M059J (cell line): ENCODE measurements at places on chromosomes 4 and X.

GRCh38 chrX:8627796-8628195 lies 104.1 kb downstream of the ANOS1 start:
- DNase-seq = no peak

DNA sequence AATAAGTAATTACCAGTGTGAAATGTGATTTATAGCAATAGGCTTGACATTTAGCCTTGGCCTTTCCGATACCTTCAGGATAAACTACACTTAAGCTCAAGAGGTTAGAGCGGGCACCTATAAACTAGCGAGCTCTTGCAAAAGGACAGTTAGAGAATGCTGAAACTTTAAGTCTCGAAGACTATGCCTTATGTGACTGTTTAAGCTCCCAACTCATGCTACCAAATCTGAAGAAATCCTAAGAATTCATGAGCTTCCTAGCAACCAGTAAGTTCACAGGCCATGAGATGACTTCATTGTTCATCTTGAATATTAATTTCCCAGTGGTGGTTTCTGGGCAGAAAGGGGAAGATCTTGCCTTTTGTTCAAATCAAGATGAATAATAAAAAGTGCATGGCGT lies 4.7 kb downstream of the STOX2 start:
- no peak for DNase-seq

- DNase-seq = no peak
These were observed 256.2 kb downstream of the FSTL5 start for GRCh38 chr4:161907590-161907955.

GRCh38 chrX:133640161-133641015 lies 225.1 kb upstream of the GPC4 start:
- DNase-seq = no peak

DNA sequence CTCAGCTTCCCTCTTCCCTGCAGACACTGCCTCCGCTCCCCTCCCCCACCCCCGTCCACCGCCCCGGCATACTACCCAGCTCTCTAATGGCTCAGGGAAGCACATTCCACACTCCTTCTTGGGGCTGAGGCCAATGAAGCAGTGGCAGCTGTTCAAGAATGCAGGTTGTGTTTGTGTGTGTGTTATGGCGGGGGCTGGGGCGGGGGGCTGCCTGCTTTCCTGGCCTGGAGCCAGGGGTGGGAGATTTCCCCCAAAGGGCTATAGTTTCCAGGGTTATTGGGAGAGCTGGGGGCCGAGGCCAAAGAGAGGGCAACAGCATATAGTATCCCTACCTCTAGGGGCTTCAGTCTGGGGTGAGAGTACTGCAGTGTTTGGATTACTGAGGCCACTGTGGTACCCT lies 149.4 kb downstream of the EFNB1 start:
- DNase-seq = peak; percentile 53

- no peak for DNase-seq
These were observed 24.3 kb downstream of the LEF1 start for GRCh38 chr4:108144451-108144850.

DNA sequence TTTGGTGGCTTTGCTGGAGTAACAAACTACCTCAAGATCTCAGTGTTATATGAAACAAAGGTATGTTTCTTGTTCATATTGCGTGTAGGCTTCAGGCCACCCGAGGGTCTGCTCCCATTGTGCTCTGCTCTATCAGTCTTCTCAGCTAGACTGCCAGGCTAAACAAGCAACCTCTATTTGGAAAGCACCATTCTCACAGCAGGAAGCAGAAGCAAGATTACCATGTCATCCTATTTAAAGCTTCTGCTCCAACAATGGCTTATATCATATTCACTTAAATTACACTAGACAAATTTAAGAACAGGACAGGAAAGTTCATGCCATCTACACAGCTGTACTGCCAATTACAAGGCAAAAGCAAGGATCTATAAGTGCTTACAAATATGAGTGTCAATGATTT lies 385.8 kb downstream of the PPARGC1A start:
- no peak for DNase-seq

DNA sequence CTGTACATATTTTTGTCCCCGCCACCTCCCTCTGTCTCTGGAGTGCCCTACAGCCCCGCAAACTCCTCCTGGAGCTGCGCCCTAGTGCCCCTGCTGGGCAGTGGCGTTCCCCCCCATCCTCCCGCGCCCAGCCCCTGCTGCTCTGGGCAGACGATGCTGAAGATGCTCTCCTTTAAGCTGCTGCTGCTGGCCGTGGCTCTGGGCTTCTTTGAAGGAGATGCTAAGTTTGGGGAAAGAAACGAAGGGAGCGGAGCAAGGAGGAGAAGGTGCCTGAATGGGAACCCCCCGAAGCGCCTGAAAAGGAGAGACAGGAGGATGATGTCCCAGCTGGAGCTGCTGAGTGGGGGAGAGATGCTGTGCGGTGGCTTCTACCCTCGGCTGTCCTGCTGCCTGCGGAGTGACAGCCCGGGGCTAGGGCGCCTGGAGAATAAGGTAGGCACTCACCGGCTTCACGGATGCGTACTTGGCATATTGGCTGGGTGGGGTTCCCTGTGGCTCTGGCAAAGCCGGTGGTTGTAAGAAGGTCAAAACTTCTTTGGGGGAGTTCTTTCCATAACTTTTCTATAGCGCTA lies 653 bp downstream of the HHIP start:
- DNase-seq = peak; percentile 8

GRCh38 chrX:120426599-120426998 lies 42.5 kb downstream of the LAMP2 start:
- no peak for DNase-seq

DNA sequence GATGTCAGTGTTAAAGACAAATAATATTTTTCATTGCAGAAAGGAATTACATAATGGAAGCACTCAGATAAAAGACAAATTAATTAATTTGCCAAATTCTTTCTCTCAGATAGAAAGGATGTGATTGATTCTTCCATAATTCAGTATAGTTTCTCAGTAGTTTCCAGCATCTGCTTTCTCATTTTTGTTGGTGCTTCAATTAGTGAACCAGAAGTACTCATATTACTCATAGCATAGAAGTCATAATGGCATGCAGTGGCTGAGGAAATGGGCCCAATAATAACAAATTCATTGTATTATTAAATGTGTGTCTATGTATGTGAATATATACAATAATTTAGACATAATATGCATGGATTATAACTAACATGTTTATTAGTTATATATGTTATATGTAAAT lies 393.3 kb upstream of the TRAM1L1 start:
- DNase-seq = no peak

- no peak for DNase-seq
These were observed 185.5 kb upstream of the TECRL start for GRCh38 chr4:64594723-64595122.

DNA sequence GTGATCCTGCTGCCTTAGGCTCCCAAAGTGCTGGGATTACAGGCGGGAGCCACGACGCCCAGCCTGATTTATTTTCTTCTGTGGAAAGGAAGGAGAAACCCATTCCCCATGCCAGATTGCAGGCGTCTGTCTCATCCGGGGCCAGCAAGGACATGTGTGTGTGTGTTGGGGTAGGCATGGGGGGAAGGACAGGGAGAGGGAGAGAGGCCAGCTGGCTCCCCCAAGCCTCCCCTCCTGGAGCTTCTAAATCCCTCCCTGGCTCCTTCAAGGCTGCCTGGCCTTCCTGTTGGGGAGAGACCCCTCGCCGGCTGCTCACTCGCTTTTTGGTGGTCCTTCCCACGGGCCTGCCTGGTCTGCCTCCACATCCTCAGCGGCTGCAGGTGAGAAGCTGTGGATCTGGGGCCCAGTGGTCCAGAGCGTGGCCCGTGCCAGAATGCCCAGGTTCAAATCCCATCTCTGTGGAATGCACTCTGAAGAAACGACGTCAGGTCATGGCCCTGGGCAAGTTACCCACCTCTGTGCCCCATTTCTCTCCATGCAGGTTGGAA lies 1.3 kb upstream of the PLXNB3 start:
- no peak for DNase-seq

- peak; percentile 58 for DNase-seq
These were observed 64.1 kb upstream of the TENM3 start for GRCh38 chr4:182179105-182179504.

DNA sequence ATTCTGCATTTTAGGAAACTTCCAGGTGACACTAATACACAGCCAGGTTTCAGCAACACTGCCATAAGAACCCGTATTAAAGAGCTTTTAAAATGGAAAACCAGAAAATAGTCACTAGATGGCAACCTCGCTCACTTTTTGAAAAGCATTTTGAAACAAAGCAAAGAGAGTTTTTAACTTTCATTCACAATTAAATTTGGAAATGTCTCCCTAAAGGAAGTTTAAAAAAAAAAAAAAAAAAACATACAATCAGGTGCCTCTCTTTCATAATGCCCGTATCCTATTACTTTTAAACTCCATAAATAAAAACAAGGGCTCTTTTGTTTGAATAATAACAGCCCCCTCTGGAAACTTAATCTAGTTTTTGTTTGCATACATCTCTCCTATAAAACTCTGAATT lies 20.3 kb downstream of the MEPE start:
- peak; percentile 53 for DNase-seq

DNA sequence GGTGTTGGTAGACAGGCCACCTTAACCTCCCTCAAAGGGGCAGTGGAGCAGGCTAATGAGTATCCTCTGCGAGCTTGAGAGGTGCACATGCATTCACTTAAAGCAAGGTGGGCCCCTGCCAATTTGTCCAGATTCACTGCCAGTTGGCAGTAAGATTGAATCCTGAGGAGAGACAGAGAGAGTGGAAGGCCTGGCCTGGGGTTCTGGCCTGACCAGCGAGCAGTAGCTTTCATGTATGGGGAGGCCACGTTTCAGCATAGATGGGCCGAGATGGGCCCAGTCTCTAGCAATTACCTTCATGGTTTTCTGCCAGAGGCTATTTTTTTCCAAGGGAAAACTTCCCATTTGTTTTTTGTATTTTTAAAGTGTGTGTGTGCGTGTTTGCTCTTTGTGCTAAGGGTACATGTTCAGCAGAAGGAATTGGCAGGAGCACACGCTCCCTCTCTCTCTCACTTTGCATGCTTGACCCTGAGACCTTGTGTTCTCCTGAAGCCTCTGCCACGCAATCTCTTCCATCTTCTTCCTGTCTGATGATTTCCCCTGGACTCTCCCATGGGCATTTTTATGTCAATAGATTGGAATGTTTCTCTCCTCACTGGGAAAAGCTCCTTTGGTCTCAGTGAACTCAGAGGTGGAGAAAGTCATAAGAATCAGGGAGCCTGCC lies 215.8 kb upstream of the SFRP2 start:
- peak; percentile 97 for DNase-seq

DNA sequence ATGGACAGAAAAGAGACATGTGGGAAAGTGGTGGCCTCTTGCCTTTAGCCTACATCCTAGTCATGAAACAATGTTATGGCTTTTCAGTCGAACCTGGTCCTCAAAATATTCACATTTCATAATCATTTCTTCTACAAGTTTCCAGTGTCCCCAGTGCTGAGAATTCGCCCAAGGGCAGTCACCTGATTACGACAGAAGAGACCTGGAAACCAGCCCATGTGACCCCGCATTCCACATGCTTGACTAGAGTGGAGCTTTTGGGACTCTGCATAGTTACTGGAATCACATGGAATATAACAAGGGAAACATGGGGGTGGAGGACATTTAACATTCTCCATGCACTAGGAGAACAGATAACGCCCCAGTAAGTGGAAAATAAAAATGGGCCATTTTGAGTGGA lies 100.1 kb downstream of the PPARGC1A start:
- DNase-seq = peak; percentile 97

- peak; percentile 23 for DNase-seq
These were observed 482 bp upstream of the MBTPS2 start for GRCh38 chrX:21838937-21839333.

DNA sequence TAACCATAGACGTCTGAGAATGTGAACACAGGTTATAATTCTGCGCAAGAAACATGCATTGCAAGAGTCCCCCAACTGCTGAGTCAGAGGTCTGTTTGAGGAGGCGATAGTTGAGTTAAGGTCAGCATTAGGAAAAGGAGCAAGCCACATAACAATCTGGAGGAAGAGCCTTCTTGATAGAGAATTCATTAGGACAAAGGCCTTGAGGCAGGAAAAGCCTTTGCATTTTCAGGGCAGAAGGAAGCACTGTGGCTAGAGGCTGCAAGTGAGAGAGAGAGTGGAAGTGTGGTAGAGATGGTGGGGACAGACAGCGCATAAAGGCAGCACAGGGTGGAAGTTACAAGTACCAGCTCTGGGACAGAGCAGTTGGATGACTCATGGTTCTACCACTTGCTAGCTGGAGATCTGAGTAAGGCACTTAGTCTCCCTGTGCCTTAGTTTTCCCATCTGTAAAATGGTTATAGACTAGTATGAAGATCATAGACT lies 125.8 kb upstream of the LNX1 start:
- no peak for DNase-seq

DNA sequence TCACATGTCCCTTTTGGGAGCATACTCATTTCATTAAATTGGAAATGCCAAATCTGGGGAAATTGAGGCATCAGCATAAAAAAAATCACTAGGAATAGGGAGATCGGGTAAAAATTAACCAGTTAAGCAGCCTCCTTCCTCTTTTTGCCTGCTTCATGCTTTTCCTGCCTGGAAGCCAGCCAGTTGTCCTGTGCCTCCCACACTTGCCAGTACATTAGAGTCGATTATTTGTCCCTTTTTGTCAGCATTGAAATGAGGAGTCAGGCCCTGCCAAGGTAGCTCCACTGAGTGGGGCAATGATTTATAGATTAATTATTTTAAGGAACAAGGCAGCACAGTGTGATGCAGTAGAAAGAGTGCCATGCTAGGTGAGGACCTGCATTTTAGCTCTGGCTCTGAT lies 55.3 kb downstream of the SH2D1A start:
- no peak for DNase-seq
